ENCODE measurements at places on chromosomes 4 and X.

- H3K36me3 ChIP-seq = no peaks in the 10 kb centered on the region
- peaks cover 58% of the 10 kb centered on the region for H3K27me3 ChIP-seq
- no peak overlapping the region for H3K27ac ChIP-seq
- DNase-seq = no peak
Measured at GRCh38 chr4:37455301-37456131, 211.0 kb downstream of the NWD2 start.

DNA sequence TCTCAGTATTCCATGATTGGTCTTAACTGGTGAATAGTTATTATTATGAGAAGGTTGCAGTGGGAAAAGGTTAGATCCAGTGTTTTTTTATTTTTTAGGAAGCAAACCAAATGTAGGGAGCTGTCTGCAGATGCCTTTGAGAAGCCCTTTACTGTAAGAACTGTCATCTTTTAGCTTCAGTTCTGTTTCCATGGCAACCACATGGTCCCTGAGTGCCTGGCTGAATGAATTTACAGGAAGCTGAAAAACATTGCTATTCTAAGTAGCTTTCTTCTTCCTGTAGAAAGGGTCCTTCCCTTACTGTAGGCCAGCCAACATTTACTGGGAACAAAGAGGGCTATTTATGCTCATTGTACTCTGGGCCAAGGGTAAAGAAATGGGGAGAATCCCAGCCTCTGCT lies 103.3 kb downstream of the DCLK2 start:
- no peak overlapping the region for H3K27ac ChIP-seq
- peaks cover 2% of the 10 kb centered on the region for H3K27me3 ChIP-seq
- DNase-seq = no peak
- no peaks in the 10 kb centered on the region for H3K4me1 ChIP-seq

- no peaks in the 10 kb centered on the region for H3K27me3 ChIP-seq
- peak overlapping the region; percentile 60 for H3K4me3 ChIP-seq
- H3K4me1 ChIP-seq = peaks cover 74% of the 10 kb centered on the region
Measured at GRCh38 chr4:48137846-48138245, 3.8 kb upstream of the TXK start.

- no peaks in the 10 kb centered on the region for H3K36me3 ChIP-seq
- peaks cover 13% of the 10 kb centered on the region for H3K27me3 ChIP-seq
- no peaks in the 10 kb centered on the region for H3K4me1 ChIP-seq
- no peak overlapping the region for H3K4me3 ChIP-seq
- H3K27ac ChIP-seq = no peak overlapping the region
- DNase-seq = no peak
Measured at GRCh38 chr4:157080605-157081004, 4.7 kb downstream of the GLRB start.

DNA sequence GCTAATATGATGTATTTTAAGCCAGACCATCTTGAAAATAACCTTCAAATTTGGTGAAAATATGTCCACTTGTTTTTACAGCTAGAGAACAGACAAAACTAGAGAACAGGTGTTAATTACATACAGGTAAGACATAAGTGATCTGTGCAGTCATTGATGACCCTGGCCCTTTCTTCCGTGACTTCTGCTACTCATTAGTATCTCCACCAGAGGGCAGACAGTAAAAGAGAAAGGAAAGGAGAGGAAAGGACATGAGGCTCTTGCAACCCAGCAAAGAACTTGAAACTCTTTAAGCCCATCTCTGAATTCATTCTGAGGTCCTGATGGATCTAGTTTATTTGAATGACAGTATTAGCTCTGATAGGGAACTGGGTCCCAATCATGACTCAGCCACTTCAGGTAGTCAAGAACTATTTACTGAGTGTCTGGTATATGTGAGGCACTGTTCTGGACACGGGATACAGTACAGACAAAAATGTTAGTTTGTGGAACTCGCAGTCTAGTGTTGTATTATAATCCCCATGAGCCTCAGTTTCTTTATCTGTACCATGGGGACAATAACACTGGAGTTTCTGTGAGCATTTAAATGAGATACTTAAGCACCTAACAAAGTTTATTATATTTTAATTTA lies 121.0 kb upstream of the TEX13D start:
- H3K27me3 ChIP-seq = no peaks in the 10 kb centered on the region
- no peak overlapping the region for H3K27ac ChIP-seq
- DNase-seq = no peak
- H3K36me3 ChIP-seq = peaks cover 3% of the 10 kb centered on the region
- no peak overlapping the region for H3K4me3 ChIP-seq
- peaks cover 47% of the 10 kb centered on the region for H3K4me1 ChIP-seq

DNA sequence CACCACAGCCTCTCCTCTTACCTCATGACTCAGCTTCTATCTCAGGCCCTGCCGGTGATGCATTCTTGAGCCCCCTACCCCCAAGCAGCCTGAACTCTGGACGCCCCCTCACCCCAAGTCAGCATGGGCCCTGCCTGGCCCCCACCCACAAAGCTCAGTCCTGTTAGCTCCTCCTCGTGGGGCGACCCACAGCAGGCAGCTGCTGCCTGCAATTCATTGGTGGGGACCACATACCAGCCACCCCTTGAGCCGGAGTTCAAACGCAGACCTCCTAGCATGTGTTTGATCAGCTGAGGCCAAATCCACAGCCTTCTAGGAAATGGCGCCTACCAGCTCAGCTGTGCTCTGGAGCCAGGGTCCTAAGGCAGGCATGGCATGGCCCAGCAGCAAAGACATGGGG lies 111.8 kb downstream of the EFNB1 start:
- no peak for DNase-seq

DNA sequence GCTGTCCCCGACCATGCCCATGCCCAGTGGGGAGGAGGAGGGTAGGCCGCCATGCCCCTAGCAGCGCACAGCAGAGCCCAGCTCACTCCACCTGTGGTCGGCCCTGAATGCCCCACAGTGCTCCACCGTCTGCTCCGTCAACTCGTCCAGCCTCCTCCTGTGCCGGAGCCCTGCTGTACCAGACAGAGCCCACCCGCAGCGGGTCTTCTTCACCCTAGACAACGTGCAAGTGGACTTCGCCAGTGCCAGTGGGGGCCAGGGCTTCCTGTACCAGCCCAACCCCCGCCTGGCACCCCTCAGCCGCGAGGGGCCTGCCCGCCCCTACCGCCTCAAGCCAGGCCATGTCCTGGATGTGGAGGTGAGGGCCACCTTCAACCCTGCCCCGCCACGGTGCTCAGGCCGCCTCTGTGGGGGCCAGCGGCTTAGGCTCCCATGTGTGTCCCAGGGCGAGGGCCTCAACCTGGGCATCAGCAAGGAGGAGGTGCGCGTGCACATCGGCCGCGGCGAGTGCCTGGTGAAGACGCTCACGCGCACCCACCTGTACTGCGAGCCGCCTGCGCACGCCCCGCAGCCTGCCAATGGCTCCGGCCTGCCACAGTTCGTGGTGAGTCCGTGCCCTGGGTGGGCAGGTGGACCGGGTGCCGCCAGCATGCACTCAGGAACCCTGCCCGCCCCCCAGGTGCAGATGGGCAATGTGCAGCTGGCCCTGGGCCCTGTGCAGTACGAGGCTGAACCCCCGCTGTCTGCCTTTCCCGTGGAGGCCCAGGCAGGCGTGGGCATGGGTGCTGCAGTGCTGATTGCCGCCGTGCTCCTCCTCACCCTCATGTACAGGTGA lies 6.9 kb upstream of the SRPK3 start:
- no peaks in the 10 kb centered on the region for H3K36me3 ChIP-seq
- no peak overlapping the region for H3K27ac ChIP-seq
- no peaks in the 10 kb centered on the region for H3K4me1 ChIP-seq

DNA sequence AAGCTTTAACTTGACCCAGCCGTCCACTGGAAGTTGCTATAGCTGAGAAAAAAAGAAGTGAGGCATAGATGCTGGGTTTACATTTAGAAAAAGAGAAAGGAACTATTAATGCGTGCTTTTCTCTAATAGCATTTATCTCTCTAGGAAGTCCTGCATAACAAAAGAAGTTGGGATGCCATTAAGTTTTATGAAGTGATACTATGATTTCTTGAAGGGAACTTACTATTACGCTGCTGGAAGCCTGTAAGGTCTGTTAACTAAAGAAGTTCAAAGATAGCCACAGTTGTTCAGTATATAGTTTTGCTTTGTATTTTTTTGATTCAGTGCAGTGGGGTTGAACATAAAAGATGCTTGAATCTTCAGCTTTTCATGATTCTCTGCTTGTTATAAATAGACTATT lies 203.4 kb downstream of the CCSER1 start:
- DNase-seq = no peak
- H3K27ac ChIP-seq = no peak overlapping the region
- H3K36me3 ChIP-seq = no peaks in the 10 kb centered on the region
- no peaks in the 10 kb centered on the region for H3K27me3 ChIP-seq

DNA sequence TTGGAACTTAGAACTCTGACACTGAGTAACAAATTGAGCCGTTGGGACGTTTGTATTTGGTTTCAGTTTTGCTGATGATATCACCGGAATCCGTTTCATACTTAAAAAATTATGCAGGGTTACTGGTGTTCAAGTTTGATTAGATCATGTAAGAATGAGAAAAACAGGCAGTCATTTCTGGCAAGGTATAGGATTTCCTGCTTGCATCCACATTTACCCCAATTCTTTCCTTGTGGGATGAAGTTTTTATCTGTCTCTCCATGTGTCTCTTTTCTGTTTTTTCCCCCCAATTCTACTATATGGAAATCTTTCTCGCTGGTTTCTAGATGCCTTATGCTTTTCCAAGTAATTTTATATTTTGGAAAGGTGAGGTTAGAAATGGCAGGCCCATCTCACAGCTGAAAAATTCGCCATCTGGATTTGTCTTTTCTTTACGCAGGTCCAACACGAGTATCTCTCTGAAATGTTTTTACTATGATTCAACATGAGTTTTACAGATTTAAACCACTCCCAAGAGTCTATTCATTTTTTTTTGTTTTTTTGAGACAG lies 197.9 kb downstream of the SHOX start:
- H3K4me1 ChIP-seq = no peaks in the 10 kb centered on the region
- no peaks in the 10 kb centered on the region for H3K36me3 ChIP-seq
- H3K27me3 ChIP-seq = no peaks in the 10 kb centered on the region
- no peak for DNase-seq
- H3K27ac ChIP-seq = no peak overlapping the region

- peaks cover 26% of the 10 kb centered on the region for H3K4me1 ChIP-seq
- peaks cover 51% of the 10 kb centered on the region for H3K27me3 ChIP-seq
- DNase-seq = no peak
- H3K27ac ChIP-seq = no peak overlapping the region
Measured at GRCh38 chrX:72306085-72306801, 529 bp upstream of the CITED1 start.
